ENCODE measurements at places on chromosomes 11 and 22.

DNA sequence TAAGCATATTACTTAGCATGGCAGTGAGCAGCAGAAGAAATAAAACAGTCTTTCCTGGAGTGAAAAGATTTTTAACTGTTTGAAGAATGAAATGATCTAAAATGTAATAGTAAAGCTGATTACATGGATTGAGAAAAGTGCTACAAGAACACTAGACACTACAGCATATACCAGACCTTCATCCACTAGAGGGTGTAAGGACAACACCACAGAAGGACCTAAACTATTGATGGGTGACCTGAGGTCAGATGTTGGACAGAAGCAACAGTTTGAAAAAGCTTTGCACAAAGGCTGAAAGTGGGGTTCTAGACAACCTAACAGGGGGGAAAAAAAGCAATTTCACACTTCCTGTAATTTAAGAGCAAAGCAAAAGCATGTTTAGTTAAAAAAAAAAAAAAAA, 97.7 kb downstream of the RBFOX2 start:
- peak; percentile 11 for DNase-seq

DNA sequence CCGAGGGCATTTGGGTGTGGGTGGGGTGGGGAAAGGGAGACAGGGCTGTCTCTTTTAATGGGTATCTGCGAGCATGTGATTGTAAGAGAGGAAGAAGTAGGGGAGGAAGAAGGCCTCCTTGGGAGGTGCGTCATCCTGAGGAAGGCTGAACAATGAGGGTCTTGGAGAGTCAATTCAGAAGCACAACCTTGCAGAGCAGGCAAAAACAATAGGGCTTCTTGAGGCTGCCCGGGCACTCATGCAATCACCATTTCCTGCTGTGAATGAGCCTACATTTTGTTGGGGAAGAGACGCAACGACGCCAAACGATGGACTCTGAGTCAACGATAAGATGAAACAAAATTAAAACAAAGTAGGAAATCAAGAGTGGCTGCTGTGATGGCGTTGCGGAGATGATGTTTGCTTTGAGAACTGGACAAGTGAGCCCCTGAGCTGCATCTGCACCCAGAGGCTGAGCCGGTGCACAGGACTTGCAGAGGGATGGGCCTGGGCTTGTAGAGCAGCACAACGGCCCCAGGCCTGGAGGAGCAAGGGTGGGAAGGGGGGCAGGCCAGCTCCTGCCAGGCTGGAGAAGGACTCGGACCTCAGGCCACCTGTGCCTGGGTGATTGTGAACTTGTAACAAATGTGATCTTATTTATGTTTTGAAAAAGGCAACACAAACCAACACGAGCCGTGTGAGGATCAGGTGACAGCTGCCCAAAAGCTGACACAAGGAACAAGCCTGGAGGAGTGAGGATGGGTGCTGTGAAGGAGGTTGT, 92.3 kb upstream of the B3GAT1 start:
- no peak for DNase-seq

DNA sequence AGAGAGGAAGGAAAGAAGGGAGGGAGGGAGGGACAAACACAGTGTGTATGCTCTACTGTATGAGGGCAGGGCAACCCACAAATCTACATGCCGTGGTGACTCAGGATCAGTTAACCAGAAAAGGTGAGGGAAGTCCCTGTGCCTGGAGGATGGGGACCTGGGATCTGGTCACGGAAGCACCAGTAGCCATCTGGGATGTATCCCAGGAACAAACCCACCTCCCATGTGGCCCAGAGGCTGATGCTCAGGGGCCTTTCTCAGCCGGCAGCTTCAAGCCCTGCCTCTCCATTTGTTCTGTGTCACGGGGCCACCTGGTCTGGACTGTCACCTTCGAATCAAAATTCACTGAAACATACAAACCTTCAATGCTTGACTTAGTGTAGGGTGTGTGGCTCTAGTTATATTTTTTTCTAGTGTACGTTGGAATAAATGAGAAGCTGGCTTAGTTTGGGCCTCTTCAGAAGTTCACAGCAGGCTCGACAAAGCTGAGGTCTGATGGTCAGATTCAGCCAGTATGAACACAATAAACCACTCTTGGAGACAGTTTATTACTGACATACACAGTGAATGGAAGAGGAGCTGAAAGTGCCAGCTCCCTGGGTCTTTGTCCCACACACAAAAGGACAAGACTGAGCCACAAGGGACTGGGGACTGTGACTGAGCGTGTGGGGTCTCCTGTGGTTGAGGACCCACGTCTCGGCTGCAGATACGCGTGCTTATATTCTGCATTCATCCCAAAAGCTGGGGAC, 23.5 kb upstream of the RTL6 start:
- no peak for DNase-seq

DNA sequence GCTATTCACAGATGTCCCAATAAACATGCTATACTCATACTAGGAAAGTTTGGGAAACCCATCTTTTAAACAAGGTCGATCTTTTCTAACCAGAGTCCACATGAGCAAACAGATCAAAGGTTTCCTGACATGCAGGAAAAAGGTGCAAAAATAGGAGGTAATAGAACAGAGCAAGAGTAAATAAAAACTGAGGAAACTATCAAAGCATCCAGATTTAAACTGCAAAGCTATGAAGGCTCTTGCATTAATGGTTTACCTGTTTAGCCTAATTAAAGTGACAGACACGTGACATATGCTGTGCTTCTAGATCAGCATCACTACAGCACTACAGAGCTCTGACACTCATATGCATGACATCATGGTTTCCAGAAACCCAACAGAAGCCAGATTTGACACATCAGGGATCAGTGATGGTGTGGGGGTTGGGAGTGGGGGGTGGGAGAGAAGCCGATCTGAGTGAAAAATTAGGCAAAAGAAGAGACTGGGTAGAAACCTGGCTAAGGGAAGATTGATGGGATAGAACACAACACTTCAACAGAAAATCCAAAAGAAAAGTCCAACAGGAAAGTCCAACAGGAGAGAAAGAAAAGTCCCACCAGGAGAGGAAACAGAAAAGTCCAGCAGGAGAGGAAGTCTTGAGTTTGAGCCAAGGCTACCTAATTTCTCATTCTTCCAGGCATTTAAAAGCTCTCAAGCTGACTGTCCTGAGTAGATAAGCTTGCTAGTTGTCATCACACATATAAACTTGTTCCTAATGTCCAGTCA, 262.3 kb downstream of the SOX6 start:
- no peak for DNase-seq

DNA sequence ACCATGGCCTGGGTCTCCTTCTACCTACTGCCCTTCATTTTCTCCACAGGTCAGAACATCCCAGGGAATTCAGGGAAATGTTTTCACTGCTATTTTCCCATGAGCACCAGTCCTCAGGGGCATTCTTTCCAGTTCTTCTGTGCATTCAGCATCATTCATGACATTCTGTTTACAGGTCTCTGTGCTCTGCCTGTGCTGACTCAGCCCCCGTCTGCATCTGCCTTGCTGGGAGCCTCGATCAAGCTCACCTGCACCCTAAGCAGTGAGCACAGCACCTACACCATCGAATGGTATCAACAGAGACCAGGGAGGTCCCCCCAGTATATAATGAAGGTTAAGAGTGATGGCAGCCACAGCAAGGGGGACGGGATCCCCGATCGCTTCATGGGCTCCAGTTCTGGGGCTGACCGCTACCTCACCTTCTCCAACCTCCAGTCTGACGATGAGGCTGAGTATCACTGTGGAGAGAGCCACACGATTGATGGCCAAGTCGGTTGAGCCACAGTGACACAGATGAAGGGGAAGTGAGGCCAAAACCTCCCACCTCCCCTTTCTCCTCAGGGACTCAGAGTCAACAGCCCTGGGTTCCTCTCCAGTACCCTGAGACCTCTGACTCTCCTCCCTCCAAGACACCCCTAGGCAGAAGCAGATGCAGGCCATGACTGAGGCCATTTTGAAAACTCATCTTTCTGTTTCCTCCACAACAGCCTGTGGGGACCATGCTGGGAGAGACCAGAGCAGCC, 15.9 kb upstream of the IGLL5 start:
- no peak for DNase-seq

All from CMK (cell line).